ENCODE measurements at places on chromosomes 5 and 9.
A peak's percentile ranks its signal among the peaks of the same experiment; 100 is the strongest.

DNA sequence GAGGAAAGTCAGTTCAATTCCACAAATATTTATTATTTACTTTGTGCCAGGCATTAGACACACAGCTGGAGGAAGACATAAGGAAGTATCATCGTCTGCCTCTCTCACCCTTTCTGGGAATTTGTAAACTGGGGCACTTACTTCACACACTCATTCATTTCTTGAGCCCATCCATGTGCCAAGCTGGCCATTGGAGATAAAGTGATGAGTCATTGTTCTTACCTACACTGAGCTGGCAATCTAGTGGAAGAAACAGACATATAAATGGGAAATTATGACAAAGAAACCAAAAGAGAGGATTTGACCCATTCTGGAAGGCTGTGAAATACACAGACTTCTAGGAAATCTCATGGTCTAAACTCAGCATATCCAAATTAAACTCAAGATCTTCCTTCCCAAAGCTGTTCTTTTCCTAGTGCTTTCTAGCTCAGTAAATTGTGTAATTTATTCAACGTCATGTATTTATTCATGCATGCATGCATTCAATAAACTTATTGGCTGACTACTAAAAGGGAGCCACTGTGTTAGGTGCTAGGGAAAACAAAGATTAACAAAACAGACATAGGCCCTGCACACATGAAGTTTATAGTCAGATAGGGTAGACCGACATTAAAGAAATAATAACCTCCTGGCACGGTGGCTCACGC lies 65.3 kb downstream of the SH3RF2 start:
- peak; percentile 20 for DNase-seq

DNA sequence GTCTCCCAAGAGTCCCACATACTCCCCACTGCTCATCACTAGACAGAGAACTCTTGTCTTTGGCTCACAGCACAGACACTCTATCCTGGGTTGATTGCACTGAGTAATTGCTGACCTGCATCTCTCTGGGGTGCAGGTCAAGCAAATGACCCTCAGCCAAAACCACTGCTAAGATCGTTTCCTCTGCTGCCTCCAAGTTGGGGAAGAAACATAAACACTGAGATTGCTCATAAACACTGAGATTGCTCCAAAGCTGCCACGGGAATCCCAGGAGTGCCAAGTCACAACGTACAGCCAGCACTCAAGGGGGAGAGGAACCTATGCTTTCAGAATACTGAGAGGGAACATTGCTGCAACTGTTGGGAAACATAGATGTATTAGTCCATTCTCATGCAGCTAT lies 1402.1 kb upstream of the ACO1 start:
- no peak for DNase-seq

DNA sequence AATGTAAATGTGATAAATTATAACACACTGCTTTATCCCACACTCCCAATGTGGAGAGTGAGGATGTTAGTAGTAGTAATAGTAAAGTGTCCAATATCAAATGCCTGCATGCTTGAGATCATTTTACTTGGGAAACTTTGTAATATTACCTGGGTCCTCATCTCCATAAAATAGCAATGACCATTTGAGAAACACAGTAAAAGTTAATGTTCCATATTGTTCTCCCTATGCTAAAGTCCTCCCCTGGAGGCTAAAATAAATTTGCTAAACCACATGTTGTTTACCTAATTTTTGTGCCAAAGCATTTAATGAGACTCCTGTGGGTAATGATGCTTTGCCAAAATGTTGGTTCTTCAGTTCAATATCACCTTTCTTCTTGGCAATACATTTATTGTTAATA lies 291.2 kb downstream of the CDH10 start:
- DNase-seq, result no peak

DNA sequence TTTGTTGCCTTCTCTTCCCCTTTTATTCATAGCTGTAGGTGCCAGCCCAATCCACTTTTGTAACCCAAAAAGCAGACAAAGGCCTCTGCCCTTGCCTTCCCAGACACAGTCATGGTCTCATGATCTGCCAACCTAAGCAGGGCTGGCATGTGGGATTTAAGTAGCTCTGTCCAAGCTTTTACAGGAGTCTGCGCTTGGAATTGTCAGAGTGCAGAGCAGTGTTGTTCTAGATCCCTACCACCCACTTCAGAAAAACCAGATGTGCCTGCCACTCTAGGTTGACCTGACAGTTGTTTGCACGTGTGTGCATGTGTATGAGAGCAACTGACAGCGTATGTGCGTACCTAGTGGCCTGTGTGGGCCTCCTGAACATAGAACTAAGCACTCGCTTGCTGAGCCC lies 87.8 kb upstream of the SPRY4 start:
- no peak for DNase-seq

- no peak for DNase-seq
Observed at GRCh38 chr5:142915813-142916424, 145.7 kb downstream of the ARHGAP26 start.

DNA sequence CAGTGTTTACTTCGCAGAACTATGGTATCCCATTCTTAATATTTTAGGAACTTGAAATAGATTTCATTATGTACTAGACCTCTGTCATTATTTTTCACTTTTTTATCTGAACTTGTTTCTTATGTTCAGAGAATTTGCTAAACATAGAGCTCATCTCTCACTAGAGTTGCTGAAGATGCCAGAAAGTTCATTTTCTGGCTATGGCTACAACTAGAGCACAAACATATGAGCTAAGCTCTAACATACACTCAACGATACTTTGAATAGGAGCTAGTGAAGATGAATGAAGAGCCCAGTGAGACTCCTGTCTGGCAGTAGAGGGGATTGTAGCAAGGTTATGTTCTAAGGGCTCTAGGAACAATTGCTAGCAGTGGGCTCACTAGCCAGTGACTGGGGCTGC lies 582.2 kb downstream of the KIF4B start:
- no peak for DNase-seq

GRCh38 chr5:167030500-167031120 lies 1260.8 kb upstream of the WWC1 start:
- no peak for DNase-seq

GRCh38 chr5:1743769-1744085 lies 55.9 kb downstream of the MRPL36 start:
- DNase-seq, result no peak

DNA sequence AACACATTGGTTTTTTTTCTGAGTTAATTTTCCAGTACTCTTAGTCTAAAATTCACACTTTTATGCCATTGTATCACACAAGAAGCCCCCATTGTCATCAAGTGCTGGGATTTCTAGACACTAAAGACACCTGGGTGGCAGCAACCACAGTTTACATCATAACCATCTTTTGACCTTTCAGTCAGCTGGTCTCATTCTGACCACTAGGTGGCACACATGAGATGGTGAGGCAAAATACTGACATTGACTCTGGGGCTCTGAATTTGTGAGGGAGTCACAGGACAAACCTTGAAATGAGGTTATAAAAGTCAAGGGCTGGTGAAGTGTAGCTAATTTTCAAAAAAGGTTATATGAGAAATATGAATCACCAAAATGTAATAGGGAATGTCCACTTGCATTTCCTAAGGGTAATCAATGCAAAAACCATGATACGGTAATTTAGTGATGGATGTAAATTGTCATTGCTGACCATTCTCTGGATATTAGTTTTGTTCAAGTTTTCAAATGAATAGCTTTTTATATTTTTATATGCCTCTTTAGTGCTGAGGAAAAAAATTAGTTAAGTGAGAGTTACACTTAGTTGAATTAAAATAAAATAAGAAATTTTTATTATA lies 229.4 kb downstream of the DMAC1 start:
- peak; percentile 54 for DNase-seq

GRCh38 chr5:9728261-9728660 lies 98.1 kb upstream of the TAS2R1 start:
- no peak for DNase-seq

DNA sequence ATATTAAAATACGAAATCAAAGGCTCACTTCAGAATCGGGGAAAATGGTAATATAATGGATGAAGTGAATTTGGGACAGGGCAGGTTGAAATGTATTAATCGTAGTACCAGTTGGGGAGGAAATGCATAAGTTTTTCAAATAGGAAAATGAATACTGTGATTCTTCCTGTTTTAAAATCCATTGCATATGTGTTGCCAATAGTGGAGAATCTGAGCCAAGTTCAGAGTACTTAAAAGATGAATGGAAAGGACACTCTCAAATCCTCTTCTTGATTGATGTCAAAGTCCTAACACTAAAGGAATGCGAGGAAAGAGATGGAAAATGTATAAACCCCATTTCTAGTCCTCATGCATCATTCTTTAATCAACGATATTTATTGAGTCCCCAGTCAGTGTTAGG lies 160.9 kb upstream of the CCNG1 start:
- no peak for DNase-seq

DNA sequence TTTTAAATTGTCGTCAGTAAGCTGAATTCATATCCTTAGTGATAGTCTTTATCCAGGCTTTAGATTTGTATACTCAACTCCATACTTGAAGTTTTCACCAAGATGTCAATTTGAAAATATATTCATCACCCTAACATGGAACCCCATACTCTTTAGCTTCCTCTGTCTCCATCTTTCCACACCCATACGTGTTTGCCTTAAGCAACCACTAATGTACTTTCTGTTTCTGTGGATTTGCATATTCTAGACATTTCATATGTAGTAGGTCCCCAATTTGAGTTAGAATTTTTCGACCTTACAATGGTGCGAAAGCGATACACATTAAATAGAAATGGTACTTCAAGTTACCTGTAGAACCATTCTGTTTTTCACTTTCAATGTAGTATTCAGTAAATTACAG lies 65.2 kb downstream of the NSD1 start:
- no peak for DNase-seq

DNA sequence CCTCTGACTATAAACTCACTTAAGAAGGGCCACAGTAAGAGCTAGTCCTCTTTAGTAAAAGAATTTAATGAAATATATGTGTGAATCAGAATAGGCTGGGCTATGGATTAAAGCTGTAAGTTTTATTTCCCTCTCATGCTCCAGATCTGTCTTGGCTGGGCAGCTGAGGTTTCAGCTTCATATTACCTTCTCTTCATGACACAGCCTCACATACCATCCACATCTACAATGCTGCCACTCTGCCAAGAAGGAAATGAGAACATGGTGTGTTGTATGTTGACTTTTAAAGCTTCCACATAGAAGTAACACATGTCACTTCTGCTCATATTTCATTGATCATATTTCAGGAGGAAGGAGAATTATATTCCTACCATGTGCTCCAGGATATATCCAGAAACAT lies 776.0 kb upstream of the ACO1 start:
- DNase-seq, result no peak

DNA sequence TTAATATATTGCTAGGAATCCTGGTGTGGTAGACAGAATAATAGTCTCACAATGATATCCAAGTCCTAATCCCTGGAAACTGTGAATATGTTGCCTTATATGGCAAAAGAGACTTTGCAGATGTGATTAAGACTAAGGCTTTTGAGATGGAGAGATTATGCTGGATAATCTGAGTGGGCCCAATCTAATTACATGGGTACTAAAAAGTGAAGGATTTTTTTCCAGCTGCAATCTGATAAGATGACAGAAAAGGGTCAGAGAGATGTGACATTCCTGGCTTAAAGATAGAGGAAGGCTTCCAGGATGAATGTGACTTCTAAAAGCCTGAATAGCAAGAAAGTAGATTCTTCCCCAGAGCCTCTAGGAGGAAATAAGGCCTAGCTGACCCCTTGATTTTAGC lies 80.7 kb upstream of the MPDZ start:
- no peak for DNase-seq

DNA sequence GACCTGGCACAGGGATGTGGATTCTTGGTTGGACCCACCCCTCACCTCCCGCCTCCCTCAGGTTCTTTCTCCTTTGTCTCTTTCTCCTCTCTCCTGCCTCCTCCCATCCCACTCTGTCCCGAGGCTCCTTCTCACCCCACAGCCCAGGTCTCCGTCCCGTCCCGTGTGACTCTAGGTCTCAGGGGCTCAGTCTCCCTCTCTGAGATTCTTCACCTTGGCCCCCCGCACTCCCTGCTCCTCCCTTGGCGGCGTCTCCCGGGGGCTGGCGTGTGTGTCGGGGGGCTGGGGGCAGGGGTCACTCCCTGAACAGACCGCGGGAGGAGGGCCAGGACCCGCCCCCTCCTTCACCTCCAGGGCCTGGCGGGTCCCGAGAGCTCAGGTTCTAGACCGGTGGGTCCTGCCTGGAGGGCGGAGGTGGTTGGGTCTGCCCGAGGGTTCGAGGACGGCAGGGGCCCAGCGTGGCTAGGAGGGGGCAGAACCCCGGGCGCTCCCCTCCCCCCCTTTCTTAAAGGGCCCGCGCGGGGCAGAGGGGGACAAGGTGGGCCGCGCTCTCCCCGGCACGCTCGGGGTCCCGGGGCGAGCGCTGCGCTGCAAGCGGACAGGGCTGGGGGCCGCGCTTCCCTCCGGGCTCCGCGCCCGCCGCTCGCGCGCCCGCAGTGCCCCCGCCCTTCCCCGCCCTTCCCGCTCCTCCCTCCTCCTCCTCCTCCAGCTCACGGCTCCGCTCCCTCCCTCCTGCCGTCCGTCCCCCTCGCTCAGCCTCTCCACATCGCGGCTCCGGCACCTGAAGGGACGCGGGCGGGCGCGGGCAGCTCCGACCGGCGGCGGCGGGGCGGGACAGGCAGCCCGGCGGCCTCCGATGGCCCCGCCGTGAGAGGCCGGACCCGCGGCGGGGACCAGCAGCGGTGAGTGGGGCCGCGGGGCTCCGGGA lies at the start of gene PSD2:
TSS of gene PSD2 (plus strand) at position 735 of the 928 bp plus-strand sequence. CDS start 13,633 bp downstream, outside the sequence.
- no peak for DNase-seq

DNA sequence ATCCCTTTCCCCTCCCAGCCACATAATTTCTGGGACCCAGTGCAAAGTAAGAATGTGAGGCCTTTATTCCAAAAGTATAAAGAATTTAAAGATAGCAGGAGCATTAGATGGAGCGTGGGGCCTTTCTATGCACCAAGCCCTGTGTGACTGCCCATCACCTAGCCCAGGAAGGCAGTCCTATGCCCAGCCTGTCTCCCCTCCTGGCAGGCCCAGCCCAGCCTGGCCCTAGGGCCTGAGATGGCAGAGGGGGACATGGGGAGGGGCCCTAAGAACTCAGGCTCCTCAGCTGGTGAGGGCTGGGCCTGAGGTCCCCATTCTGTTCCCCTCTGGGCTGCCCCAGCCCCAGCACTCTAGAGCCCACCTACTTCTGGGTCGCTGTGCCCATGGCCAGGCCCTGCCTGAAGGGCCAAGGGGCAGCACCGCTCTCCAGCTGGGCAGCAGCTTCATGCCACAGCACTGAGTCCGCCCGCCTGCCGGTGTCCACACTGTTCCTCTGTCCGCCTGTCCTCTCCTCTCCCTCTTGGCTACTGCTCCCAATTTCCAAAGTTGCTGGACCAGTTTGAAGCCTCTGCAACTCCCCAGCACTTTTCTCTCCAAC lies 995 bp upstream of the SLC23A1 start:
- DNase-seq, result no peak

DNA sequence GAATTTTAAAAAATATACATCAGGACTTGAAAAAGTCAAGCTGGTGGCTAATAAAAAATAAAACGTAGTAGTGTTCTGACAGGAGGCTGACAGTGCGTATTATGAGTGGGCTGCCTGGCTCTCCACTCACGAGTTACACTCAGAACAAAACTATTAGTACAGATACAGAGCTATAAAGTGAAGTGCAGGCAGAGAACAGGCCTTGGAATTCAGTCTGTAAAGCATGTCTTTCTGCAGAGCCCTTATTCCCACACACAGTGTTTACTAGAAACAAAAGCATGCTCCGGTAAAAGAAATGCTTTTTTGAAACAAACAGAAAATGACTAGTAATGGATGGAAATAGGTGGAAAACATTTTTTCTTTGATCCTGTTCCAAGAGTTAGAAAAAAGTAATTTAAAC lies 334.7 kb downstream of the DIRAS2 start:
- DNase-seq, result no peak
